Activated T-cell treated with anti-CD3 and anti-CD28 coated beads, Interleukin-2, amount 50 U/mL, for 4 hours (primary cell): ENCODE measurements at places on chromosomes 16 and 17. TPM values are rescaled to one million over a fixed set of nuclear protein-coding genes. Genes with fewer than 3 reads are reported as not detected.

DNA sequence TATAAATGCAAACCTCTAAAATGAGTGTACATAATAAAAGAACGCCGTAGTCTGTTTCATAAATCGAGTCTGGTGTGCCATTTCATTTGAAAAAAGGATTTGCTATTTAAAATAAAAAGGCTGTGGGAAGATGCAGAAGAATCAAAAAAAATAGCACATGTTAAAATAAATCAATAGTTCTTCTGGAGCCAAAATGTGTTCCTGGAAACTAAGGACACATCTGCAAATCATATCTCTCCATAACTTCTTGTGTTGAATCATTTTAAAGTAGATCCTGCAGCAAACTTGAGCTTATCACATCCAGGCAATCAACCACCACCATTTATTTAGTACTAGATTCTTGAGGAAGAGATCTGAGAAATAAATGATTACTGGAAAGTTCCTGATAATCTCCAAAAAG, 29.0 kb downstream of the XPO6 start:
- no peak for DNase-seq

GRCh38 chr16:56137269-56137668, 54.0 kb upstream of the GNAO1 start:
- no peak for DNase-seq

DNA sequence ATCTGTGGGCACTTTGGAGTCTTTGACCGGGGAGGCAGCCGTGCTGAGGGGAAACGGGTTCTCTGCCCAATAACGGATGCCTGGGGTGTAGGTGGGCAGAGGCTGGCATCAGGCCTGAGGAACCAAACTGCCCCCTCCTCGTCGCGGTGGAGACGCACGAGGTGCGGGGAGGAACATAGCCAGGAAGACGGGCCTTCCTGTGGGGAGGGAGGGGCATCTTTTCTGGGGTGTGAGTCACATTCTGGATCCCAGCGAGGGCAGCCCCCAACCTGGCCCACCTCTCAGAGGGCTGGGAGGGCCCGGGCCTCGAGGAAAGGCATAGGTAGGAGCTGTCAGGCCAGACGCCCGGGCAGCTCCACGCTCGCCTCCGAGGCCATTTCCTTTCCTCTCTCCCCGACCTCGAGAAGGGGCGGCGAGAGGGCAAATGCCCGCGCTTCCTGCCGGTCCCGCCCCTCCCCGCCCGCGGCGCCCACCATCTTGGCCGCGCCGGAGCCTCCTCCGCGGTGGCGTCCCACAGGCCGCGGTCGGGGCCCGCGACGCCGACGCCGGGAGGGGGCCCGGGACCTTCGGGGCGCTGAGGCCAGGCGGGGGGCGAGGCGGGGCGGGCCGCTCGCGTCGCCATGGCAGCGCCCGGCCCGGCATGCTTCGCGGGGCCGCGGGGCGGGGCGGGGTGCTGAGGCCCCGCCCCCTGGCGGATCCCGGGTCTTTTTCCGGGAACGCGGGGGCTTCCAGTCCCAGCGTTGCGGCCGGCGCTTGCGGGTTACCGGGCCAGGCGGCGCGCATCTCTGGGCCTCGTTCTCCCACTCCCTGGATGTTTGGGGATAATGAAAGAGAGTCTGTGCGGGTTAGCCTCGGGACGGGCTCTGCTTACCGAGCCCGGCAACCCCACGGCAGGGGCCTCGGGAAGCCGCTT, 13.2 kb downstream of the RAI1 start:
- DNase-seq = peak; percentile 68

The AGRP gene
- total RNA-seq = not detected

The HOXB7 gene
- 0.38 TPM for total RNA-seq

- no peak for DNase-seq
These were observed 1.2 kb downstream of the MMP2 start for GRCh38 chr16:55480228-55480655.

DNA sequence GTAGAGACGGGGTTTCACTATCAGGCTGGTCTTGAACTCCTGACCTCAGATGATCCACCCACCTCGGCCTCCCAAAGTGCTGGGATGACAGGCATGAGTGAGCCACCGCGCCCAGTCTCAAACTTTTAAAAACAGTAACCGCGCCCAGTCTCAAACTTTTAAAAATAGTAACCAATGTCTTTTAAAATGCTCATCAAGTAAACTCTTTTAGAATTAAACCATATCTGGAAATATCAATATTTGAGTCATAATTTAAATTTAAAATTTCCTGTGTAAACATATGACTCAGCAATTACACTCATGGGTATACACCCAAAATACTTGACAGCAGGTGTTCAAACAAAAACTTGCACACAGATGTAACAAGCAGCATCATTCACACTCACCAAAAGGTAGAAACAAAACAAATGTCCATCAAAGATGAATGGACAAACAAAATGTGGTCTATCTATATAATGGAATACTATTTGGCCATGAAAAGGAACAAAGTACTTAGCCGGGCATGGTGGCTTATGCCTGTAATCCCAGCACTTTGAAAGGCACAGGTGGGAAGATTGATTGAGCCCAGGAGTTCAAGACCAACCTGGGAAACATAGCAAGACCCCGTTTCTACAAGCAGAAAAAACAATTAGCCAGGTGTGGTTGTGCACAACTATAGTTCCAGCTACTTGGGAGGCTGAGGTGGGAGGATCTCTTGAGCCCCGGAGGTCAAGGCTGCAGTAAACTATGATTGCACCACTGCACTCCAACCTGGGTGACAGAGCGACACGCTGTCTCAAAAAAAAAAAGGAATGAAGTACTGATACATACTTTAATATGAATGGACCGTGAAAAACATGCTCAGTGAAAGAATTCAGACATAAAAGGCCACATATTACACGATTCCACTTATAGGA, 20.2 kb downstream of the ENPP7 start:
- DNase-seq = no peak

The PPY gene
- total RNA-seq = not detected

DNA sequence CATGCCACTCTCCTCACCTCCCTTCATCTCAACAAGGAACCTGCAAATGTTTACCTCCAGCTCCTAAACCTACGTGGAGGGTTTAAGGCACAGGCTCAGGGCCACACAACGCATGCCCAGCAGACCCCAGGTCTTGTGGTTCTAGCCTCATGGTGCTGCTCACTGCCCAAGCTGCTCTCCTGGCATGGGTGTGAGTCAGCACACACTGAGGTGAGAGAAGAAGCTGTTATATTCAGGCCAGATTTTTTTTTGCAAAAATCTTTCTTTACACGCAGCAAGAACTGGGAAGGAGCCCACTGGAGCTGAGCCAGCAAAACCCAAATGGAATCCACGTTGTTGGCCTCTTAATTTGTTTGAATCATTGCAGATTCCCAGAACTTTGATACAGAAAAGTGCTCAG, 5.5 kb upstream of the C16orf96 start:
- no peak for DNase-seq

The STH gene
- not detected for total RNA-seq

GRCh38 chr16:79597277-79598062, 3.1 kb downstream of the MAF start:
- no peak for DNase-seq

DNA sequence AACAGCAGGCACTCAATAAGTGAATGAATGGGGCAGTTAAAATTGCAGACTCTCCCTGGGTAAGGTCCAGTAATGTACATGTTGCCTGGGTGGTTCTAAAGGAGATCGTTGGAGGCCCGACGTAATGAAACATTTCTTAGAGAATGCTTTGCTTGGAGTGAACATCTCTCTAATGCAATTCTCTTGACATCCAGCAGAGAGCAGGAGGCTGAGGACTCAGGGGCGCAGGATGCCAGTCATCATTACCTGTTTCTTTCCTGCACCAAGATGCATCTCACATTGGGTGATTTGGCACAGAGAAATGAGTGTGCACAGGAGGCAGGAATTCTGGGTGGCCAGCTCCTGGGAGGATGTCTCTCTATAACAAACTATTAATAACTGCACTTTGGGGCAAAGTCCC, 130.3 kb upstream of the RBBP6 start:
- no peak for DNase-seq

DNA sequence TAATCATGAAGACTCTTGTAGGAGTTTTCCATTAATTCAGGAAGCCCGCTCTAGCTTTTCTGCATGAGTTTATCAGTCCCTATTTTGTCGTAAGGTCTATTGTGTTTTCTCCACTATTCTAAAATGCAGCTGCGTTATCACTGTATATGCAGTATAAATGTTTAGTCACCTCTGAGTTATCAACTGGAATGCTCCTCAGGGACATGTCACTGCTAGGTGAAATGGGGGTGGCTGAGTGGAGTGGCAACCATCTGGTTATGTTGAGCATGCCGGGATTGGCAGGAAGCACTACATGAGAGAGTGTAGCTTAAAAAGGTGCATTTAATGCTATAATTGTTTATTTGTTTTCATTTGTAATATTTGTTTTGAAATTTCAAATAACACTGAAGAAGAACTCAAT, 285.2 kb upstream of the ELAC2 start:
- no peak for DNase-seq

DNA sequence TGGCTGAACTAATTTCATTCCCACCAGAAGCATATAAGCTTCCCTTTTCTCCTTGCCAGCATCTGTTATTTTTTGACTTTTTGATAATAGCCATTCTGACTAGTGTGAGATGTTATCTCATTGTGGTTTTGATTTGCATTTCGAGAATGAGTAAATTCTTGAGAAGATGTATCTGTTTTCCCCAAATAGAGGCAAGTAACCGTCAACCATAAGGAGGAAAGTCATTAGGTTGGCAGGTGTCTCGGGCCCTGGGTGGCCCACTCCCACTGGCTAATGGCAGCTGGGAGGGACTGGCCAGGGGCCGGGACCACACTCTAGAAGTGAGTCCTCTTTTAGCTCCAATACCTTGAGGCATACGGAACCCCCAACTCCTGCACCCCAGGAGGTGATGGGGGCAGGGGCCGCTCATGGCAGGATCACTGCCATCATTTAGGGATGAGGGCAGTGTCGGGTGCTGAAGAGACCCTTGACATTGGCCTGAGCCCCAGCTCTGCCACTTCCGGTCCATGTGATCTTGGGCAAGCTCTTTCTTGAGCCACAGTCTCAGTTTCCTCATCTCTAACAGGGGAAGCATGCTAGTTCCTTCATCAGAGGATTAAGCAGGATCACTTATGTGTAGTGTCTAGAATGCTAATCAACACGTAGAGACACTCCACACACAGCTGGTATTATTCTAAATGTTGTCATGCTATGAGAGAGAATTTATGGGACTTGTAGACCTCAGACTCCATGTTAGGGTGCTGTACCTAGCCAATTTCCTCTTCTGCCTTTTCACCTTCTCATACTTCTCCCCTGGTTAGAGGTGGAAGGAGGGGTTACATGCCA, 44.3 kb downstream of the RGS9 start:
- DNase-seq = no peak

GRCh38 chr16:4051591-4051990, 64.7 kb downstream of the ADCY9 start:
- no peak for DNase-seq

The NECAB2 gene
- total RNA-seq = not detected

GRCh38 chr17:31743797-31744196, 115.2 kb downstream of the COPRS start:
- DNase-seq = no peak

The DRC3 gene
- 1.3 TPM for total RNA-seq

The GPRC5C gene
- total RNA-seq = 0.49 TPM

DNA sequence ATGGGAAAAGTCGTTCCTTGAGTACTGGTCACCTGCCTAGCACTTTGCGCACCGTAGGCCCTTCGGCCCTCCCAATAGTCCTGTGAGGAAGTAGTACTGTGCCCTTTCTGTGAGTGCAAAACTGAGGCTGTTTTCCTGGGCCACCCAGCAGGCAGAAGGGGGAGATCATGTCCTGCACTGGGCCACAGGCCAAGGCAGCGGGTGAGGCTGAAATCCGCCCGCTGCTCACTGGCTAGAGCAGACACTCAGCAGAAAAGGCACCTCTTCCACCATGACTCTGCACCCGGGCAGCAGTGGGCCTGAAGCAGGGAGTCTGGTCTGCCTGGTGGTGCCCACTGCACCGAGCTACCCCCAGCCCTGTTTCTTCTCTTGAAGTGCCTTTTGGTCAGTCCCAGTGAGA, 20.2 kb downstream of the METTL22 start:
- no peak for DNase-seq

The PABPN1L gene
- total RNA-seq = not detected

DNA sequence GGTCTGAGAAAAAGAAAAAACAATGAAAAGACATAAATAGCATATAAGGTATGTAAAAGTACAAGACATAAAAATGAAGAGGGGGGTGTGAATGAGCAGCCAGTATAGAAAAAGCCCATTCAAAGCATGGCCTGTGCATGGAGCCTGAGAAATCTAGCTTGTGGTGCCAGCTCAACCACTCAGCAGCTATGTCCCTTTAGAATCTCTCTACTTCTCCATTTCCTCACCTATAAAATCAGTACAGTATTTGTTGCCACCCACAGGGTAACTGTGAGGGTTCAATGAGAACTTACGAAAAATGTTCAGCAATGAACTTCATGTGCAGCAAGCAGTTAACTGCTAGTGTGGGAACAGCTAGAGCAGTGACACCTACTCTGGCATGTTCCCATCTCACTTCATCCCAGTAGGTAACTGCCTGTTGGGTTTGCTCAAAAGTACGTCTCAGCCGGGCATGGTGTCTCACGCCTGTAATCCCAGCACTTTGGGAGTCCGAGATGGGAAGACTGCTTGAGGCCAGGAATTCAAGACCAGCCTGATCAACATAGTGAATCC, 15.3 kb downstream of the CYTH1 start:
- no peak for DNase-seq

The MT1H gene
- total RNA-seq = 2.7 TPM

DNA sequence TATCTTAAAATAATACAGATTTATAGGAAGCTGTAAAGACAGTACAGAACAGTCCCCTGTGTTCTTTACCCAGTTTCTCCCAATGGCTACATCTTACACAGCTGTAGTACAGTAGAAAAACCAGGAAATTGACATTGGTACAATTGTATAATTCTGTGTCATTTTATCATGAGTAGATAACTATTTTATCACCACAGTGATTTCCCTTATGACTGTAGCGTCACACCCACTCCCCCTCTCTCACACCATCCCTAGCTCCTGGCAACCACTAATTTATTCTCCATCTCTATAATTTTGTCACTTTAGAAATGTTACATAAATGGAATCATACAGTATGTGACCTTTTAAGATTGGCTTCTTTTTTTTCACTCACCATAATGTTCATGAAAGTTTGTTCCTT, 30.9 kb downstream of the CLTC start:
- no peak for DNase-seq

GRCh38 chr17:21161498-21162393, 35.0 kb downstream of the DHRS7B start:
- no peak for DNase-seq

DNA sequence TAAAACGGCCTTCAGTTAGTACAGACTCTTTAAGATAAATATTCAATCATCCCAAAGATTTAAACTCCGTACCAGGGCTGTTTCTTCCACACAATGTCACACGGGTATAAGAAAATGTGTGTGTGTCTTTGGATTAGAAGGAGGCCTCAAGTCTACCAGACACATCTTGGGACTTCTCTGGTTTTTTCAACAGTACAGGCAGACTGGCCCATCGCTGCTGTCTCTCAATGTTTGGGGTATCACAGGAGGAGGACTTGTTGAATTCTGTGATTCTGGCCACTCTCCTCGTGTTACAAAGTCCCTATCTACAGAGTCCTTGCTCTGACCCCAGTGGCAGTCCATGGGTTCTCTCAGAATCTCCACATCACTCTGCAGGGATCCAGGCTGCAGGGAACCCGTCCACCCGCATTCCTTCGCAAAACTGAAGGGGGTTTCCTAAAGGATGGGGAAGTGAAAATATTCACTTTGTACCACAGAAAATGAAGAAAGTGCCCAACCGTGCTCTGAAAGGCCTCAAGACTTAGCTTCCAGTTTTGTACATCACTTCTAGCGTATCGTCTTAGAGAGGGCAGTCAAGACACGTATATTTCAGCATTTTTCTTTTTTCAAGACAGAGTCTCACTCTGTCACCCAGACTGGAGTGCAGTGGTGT, 373.2 kb downstream of the NPIPA8 start:
- no peak for DNase-seq

- DNase-seq = no peak
These were observed 9.7 kb downstream of the NXN start for GRCh38 chr17:969811-970355.
